Heart right ventricle (tissue), 16 donors: ENCODE measurements at places on chromosomes 3 and 15. TPM values are rescaled to one million over a fixed set of nuclear protein-coding genes. Genes with fewer than 3 reads are reported as not detected.

Gene BNIP2
- total RNA-seq: 89.5 TPM

Gene ADAMTS17
- 1.3 TPM for total RNA-seq

Gene RPS17
- 727 TPM for total RNA-seq

Gene ZNF620
- total RNA-seq: 2.7 TPM

Gene SLC12A8
- 0.40 TPM for total RNA-seq

Gene CLSTN2
- 10.7 TPM for total RNA-seq

Gene KY
- 9.0 TPM for total RNA-seq

Gene RTP4
- 4.7 TPM for total RNA-seq

Gene PPP4R2
- 62.7 TPM for total RNA-seq

Gene NME9
- total RNA-seq: not detected

Gene NEDD4
- 10.6 TPM for total RNA-seq

Gene GOLGA8F
- total RNA-seq: not detected

Gene STRIT1
- 2.2 TPM for total RNA-seq

Gene KBTBD8
- total RNA-seq: 9.7 TPM

Gene ULK3
- total RNA-seq: 22.1 TPM

Gene ATP8B4
- total RNA-seq: 1.5 TPM

Gene KBTBD12
- 54.2 TPM for total RNA-seq

Gene AHSG
- not detected for total RNA-seq

Gene PLA2G4E
- total RNA-seq: 0.05 TPM

Gene BCHE
- 3.0 TPM for total RNA-seq

Gene TNNC1
- total RNA-seq: 9,043 TPM

Gene SI
- not detected for total RNA-seq

Gene VILL
- total RNA-seq: 2.2 TPM

Gene RPS27L
- total RNA-seq: 156 TPM

Gene PXK
- total RNA-seq: 7.9 TPM

Gene LRRC31
- not detected for total RNA-seq

Gene ZNF501
- total RNA-seq: 3.0 TPM

Gene DUOX2
- not detected for total RNA-seq

Gene SLC22A14
- total RNA-seq: not detected

Gene PRTG
- 0.77 TPM for total RNA-seq
